ENCODE measurements at places on chromosomes 4 and X. TPM values are rescaled to one million over a fixed set of nuclear protein-coding genes. Genes with fewer than 3 reads are reported as not detected.

DNA sequence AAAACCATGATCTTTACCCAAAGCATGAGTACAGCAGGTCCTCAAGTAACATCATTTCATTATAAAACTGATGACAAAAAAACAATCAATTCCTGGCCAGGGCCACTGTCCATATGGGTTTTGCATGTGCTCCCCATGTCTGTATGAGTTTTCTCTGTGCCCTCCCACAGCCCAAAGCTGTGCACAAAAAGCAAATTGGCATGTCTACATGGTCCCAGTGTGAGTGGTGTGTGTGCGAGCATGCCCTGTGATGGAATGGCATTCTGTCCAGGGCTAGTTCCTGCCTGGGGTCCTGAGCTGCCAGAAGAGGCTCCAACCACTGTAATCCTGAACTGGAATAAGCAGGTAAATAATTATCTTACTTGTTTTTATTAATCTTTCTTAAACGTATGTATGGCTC lies 28.4 kb downstream of the SMARCA1 start:
- no peak overlapping the region for H3K4me3 ChIP-seq
- H3K27me3 ChIP-seq = no peaks in the 10 kb centered on the region
- no peak for DNase-seq
- H3K4me1 ChIP-seq = no peaks in the 10 kb centered on the region
- H3K27ac ChIP-seq = no peak overlapping the region
- H3K36me3 ChIP-seq = no peaks in the 10 kb centered on the region

- H3K4me1 ChIP-seq = no peaks in the 10 kb centered on the region
- H3K27ac ChIP-seq = no peak overlapping the region
- no peaks in the 10 kb centered on the region for H3K27me3 ChIP-seq
- no peak for DNase-seq
- no peaks in the 10 kb centered on the region for H3K36me3 ChIP-seq
Observed at GRCh38 chr4:150656891-150657290, 74.9 kb downstream of the MAB21L2 start.

DNA sequence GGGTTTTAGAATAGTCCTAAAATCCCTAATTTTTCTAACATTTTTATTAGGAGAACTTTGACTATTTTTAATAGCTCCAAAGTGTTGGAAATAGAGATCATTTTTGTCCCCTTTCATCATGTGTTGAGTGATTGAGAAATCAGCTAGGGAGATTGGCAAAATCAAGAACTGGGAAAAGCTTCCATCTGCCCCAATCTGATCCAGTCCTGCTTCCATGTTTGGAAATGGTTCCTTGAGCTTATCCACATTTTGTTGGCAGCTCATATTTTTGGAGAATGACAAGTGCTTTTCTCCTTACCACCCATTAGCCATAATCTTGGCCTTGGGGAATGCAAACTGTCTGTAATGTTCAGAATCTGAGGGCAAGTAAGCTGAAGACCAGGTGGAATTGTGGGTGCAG lies 73.9 kb downstream of the SYNPO2 start:
- no peak for DNase-seq
- peaks cover 9% of the 10 kb centered on the region for H3K4me1 ChIP-seq
- H3K36me3 ChIP-seq = no peaks in the 10 kb centered on the region
- peak overlapping the region; percentile 2 for H3K27ac ChIP-seq

DNA sequence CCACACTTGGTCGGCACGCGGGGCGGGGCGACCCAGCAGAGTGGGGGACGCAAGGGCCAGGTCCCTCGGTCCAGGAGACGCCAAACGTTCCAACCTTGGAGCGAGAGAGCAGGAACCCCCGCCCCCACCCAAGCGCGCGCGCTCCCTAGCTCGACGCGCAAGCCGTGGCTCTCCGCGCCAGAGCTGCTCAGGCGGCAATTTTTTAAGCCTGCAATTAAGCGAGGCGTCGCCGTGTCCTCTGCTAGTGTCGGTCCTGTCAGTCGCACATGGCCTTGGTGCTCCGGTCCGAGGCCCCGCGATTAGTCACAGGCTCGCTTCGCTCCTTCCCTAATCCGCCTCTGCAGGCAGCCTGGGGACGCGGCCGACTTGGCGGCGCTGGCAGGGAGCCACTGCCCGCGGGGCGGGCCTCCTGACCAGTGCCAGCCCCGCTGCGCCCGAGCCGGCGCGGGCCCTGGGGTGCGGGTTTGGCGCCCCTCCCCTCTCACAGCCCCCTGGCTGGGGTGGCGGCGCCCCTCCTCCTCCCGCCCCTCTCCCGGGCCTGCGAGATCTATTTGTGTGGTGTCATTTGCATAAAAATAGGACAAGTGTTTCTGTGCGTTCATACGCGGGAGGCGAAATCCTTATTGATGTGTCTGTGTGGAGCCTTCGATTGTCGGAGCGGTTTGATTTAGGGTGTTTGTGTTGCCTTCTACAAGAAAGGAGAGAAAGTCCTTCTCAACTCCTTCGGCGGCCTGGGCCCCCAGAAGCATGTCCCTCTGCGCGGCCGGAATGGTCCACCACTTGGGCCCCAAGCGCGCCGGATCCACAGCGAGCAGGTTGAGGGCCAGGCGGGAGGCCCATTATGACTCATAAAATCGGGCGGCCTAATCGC lies 9.8 kb upstream of the BCOR start:
- H3K27ac ChIP-seq = peak overlapping the region; percentile 93
- peaks cover 4% of the 10 kb centered on the region for H3K4me1 ChIP-seq
- no peaks in the 10 kb centered on the region for H3K36me3 ChIP-seq
- H3K27me3 ChIP-seq = no peaks in the 10 kb centered on the region
- H3K4me3 ChIP-seq = peak overlapping the region; percentile 83
- no peak for DNase-seq

DNA sequence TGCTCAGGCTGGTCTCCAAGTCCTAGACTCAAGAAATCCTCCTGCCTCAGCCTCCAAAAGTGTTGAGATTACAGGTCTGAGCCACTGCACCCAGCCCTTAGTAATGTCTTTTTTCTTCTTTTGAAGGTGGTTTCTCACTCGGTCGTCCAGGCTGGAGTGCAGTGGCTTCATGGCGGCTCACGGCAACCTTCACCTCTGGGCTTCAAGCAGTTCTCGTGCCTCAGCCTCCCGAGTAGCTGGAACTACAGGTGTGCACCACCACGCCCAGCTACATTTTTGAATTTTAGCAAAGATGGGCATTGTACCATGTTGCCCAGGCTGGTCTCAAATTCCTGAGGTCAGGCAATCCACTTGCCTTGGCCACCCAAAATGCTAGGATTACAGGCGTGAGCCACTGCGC lies 32.3 kb upstream of the ASMTL start:
- H3K4me1 ChIP-seq = no peaks in the 10 kb centered on the region
- DNase-seq = peak; percentile 4
- H3K36me3 ChIP-seq = no peaks in the 10 kb centered on the region

GRCh38 chr4:187256897-187257296 lies 533.2 kb upstream of the FAT1 start:
- H3K36me3 ChIP-seq = no peaks in the 10 kb centered on the region
- no peak overlapping the region for H3K4me3 ChIP-seq
- H3K27me3 ChIP-seq = no peaks in the 10 kb centered on the region
- H3K27ac ChIP-seq = peak overlapping the region; percentile 48

DNA sequence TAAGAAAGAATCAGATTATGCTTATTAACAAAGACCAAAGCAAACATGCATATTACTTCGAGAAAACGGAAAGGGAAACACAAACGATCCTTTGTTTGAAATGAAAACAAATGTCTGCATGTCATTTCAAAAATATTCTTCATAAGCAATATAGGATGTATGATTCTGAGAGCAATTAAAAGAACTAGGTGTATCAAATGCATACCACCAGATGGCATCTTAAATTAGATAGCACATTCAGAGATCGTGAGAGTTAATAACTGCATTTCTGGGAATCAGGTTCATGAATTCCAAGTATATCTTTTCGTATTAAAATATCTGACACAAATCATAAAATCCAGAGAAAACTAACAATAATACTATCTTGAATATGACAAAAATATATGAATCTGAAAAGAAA lies 159.5 kb downstream of the PPP3CA start:
- DNase-seq = no peak
- H3K4me3 ChIP-seq = no peak overlapping the region
- no peaks in the 10 kb centered on the region for H3K36me3 ChIP-seq
- peaks cover 4% of the 10 kb centered on the region for H3K4me1 ChIP-seq
- H3K27ac ChIP-seq = no peak overlapping the region

DNA sequence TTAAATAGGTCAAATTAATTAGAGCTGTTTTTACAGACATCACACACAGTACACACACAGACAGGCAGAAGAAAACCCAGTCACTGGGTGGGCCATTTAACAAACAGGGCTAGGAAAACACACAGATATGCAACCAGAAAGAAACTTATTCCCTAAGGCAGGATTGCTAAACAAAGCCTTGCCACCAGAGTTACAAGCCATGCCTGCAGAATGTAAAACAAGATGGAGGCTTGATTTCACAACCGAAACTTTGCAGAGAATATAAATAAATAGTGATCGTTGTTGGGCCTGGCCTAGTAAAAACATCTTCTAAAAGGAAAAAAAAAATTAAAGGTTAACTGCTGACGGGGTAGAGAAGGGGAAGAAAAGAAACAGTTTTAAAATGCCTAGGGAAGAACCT lies 212.3 kb downstream of the NAP1L3 start:
- H3K36me3 ChIP-seq = no peaks in the 10 kb centered on the region
- no peak overlapping the region for H3K4me3 ChIP-seq
- no peak overlapping the region for H3K27ac ChIP-seq
- no peak for DNase-seq

DNA sequence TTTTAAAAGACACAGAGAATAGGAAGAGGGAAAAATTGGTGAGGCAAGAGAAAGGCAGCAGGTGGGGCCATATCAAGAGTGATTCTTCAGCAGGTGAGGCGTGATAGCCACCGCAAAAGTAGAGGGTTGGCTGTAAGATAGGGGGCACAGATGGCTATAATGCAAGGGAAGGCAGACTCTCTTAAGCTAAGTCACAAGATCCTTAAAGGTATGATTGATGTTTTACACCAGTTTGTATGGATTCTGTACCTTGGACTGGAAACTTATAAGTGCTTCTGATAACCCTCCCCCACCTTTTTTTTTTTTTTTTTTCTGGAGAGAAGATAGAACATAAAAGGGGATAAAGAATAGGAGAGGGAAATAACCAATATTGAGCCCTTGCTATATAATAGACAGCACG lies 40.0 kb downstream of the NSUN7 start:
- no peaks in the 10 kb centered on the region for H3K4me1 ChIP-seq
- H3K4me3 ChIP-seq = no peak overlapping the region
- H3K36me3 ChIP-seq = no peaks in the 10 kb centered on the region
- DNase-seq = no peak
- H3K27me3 ChIP-seq = no peaks in the 10 kb centered on the region
- H3K27ac ChIP-seq = no peak overlapping the region

DNA sequence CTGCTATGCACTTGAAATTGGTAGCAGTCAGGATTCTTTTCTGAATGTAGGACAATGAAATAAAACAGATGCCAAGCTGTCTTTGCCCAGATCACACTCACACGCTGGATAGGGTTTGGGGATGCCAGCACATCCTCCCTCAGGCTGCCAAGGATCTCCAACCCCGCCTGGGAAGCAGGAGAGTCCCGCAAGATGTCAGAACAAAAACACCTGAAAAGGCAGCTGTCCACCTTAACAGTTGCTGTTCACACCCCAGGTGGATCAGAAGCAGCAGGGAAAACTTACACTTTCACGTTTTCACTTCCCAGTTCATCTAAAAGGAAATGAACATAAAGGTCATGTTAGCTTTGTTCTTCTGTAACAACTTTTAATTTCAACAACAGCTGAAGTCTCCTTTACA lies 35.7 kb downstream of the TMEM154 start:
- no peaks in the 10 kb centered on the region for H3K36me3 ChIP-seq
- no peak overlapping the region for H3K4me3 ChIP-seq
- no peaks in the 10 kb centered on the region for H3K27me3 ChIP-seq

DNA sequence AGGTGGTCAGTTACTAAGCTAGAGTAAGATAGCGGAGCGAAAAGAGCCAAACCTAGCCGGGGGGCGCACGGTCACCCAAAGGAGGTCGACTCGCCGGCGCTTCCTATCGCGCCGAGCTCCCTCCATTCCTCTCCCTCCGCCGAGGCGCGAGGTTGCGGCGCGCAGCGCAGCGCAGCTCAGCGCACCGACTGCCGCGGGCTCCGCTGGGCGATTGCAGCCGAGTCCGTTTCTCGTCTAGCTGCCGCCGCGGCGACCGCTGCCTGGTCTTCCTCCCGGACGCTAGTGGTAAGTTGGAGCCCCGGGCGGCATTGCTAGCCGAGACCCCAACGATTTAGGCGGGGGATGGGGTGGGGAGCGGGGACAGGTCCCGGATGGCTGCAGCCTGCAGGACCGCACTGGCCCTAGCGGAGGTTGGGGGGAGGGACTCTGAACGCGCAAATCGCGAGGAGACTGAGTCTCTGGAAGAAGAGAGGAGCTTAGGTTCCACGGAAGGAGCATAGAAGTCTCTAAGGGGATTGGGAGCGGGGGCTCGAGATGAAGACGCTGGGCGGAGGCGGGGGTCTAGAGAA lies 573 bp downstream of the HTR2C start:
- H3K4me3 ChIP-seq = no peak overlapping the region
- DNase-seq = no peak
- H3K27ac ChIP-seq = no peak overlapping the region
- H3K36me3 ChIP-seq = no peaks in the 10 kb centered on the region
- H3K4me1 ChIP-seq = no peaks in the 10 kb centered on the region
- H3K27me3 ChIP-seq = no peaks in the 10 kb centered on the region

GRCh38 chr4:175639346-175639745 lies 172.7 kb downstream of the GPM6A start:
- no peaks in the 10 kb centered on the region for H3K36me3 ChIP-seq
- no peak overlapping the region for H3K4me3 ChIP-seq
- no peaks in the 10 kb centered on the region for H3K27me3 ChIP-seq
- H3K4me1 ChIP-seq = no peaks in the 10 kb centered on the region
- no peak overlapping the region for H3K27ac ChIP-seq

DNA sequence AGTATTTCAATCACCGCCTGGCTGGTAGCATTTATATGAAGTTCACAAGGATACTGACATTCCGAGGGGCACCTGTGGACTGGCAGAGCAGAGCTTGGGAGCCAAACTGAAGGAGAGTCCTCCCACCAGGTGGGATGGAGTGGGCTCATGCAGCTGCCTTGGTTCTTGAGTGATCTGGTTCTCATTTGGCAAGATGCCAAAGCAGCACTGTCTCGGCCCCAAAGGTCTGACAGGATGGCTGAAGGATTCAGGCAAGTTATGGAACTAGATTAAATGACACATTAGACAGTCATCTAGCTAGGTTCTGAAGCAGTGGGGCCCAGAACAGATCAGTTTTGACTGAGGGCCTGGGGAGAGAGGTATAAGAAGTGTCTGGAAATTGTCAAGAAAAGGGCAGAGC lies 3.2 kb downstream of the FGF16 start:
- no peaks in the 10 kb centered on the region for H3K27me3 ChIP-seq
- H3K36me3 ChIP-seq = no peaks in the 10 kb centered on the region
- no peak overlapping the region for H3K27ac ChIP-seq
- no peak overlapping the region for H3K4me3 ChIP-seq

GRCh38 chr4:122930862-122931261 lies 8.5 kb upstream of the NUDT6 start:
- no peaks in the 10 kb centered on the region for H3K4me1 ChIP-seq
- H3K27ac ChIP-seq = no peak overlapping the region
- H3K36me3 ChIP-seq = no peaks in the 10 kb centered on the region
- H3K4me3 ChIP-seq = no peak overlapping the region
- H3K27me3 ChIP-seq = no peaks in the 10 kb centered on the region

The TCEAL7 gene
- total RNA-seq = 2.9 TPM

The NOCT gene
- 4.0 TPM for total RNA-seq

The F8A3 gene
- 7.5 TPM for total RNA-seq

The GPR101 gene
- not detected for total RNA-seq

The HAUS7 gene
- total RNA-seq = 21.9 TPM

All from breast epithelium (tissue), 4 donors.